Stimulated activated CD8-positive, alpha-beta memory T cell treated with anti-CD3 and anti-CD28 coated beads, Interleukin-4, amount 100 ng/mL, for 24 hours (primary cell): ENCODE measurements at places on chromosomes 16 and 17.

GRCh38 chr17:45129426-45129939 lies 2.8 kb downstream of the PLCD3 start:
- DNase-seq = no peak

DNA sequence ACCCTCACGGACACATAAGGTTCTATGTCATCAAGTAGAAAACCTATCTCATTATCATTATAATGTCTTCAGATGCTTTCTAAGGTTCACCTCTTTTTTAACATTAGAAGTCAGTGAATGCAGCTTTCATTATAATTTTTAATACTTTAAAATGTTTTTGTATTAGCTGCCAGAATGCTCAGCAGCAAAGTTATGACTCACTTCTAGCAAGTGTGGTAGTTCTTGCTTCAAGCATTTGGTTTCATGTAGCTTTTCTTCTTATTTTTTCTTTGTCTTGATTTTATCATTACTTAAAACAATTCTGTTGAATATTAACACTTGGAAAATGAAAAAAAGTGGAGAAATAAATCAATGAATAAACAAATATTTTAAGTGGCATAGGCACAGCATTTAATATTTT lies 23.4 kb downstream of the LPCAT2 start:
- DNase-seq = no peak

- no peak for DNase-seq
Measured at GRCh38 chr17:43892647-43892952, 14.7 kb downstream of the MPP2 start.

GRCh38 chr16:55642611-55643010 lies 13.2 kb upstream of the SLC6A2 start:
- DNase-seq = no peak

DNA sequence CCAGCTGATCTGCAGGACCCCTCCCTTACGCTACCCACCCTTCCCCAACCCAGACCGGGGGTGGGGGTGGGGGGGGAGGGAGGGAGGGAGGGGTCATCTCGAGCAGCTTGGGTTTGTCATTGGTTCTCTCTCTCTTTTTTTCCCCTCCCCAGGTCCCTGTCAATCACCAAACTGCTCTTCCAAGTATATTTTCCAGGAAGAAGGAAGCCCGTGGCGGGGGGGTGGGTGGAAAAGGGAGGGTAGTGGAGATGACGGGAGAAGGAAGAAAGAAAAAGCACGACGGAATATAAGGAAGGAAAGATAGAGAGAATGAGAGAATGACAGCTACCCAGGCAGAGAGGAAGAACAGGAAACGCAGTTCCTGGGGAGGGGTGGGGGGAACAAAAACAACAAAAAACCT lies 17.9 kb downstream of the SALL1 start:
- no peak for DNase-seq

DNA sequence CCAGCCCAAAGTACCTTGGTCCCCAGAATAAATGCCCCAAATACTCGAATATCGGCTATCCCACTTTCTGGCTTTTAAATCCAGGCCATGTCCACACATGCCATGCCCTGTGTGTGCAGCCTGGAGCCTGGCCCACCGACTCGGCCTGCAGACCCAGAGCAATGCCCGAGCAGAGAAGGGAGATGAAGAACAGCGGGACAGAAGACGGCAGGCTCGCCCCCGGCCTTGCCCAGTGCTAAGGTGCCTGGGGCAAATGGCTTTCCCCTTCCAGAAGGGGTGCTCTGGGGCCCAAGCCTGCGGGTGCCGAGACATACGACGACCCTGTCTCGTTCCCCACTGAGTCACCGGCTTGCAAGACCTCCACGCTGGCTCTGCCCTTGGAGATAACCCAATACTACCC lies 8.0 kb downstream of the CLUH start:
- no peak for DNase-seq

- no peak for DNase-seq
Measured at GRCh38 chr16:70689970-70690891, 4.4 kb upstream of the MTSS2 start.

DNA sequence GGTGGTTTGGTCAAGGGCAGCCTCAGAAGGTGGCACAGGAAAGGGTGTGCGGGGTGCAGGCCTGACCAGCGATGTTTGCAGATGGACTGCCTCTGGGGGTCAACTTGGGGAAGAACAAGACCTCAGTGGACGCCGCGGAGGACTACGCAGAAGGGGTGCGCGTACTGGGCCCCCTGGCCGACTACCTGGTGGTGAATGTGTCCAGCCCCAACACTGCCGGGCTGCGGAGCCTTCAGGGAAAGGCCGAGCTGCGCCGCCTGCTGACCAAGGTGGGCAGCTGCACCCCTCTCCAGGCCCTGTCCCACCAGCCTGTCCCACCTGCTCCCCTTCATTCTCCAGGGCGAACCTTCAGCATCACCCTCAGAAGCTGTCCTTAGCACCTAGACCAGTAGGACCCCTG lies 12.5 kb downstream of the DHODH start:
- no peak for DNase-seq

DNA sequence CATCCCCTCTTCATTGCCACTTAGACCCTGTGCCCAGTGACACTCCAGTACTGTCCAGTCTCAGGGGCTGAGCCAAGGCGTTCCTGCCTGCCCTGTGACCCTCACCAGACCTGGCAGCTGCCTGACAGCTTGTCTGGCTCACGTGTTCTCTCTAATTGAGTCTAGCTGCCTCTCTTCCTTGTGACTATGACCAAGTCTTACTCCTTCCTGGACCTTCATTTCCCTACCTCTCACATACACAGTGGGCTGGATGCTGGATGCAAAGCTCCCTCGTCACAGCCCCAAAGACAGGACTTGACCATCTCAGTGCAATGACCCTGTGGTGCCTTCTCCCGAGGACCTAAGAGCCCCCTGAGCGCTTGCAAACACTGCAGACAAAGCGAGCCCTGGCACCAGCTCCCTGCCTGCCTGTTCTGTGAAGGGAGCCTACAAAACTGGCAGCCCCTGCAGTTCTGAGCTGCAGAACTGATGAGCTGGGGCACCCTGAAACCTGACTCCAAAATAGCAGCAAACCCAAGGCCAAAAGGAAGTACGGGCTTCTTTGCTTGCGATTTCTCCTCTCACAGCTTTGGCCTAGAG lies 1.7 kb downstream of the DEXI start:
- no peak for DNase-seq

GRCh38 chr16:9333469-9333868 lies 242.0 kb downstream of the HAPSTR1 start:
- DNase-seq = no peak

DNA sequence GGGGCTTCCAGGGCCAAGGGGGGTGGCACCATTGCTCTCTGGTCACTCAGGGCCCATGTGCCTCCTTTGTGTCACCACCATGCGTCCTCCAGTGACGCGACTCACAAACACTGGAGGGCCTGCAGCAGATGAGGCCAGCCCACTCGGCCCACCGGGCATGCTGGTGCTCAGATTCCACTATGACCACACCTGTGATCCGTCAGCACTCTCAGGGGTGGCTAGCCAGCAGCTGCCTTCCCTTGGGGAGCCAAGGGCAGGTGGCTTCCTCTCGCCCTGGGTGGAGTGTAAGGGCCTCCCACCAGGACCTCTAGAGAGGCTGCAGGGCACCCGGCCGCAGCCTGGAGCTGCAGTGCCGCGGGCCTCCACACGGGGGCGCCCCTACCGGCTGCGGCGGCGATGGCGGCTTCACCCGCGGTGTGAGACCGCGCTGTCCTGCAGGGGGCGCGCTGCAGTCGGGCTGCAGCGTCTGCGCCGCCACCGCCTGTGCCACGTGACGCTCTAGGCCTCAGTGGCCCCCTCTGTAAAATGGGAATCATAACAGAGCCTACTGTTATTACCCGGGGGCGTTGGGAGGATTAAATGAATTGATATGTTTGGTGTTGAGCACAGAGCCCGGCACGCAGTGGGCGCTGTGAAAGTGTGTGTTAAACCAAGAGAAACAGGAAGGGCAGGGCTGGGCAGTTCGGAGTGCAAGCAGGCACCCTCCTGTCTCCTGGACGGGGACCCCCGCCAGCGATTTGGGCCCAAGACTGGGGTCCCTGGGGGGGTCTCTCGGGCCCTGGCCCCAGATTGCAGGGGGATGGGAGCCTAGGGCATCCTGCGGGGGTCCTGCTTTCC lies 192.4 kb upstream of the GSE1 start:
- DNase-seq = peak; percentile 68

- DNase-seq = no peak
Measured at GRCh38 chr16:1154887-1155331, 2.0 kb downstream of the CACNA1H start.

DNA sequence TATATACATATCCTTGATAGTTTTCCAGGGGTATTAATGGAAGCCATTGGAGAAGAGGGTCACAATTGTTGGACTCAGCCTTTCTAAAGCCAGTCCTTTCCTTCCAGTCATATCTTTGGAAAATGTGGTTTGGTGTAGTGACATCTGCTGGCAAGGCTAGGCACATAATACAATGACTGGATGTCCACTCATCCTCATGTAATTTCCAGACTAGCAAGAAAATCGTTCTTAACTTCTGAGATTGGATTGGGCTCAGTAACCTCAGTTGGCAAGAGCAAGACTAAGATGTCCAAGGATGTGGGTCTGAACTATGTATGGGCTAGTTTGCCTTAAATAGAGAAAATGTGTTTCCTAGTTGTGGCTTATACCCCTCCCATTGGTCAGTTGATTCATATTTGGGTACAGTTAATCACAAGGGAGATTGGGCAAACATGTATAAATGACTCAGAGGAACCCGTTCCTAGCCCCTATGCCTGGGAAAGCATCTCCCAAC lies 8.7 kb upstream of the KAT7 start:
- DNase-seq = no peak

DNA sequence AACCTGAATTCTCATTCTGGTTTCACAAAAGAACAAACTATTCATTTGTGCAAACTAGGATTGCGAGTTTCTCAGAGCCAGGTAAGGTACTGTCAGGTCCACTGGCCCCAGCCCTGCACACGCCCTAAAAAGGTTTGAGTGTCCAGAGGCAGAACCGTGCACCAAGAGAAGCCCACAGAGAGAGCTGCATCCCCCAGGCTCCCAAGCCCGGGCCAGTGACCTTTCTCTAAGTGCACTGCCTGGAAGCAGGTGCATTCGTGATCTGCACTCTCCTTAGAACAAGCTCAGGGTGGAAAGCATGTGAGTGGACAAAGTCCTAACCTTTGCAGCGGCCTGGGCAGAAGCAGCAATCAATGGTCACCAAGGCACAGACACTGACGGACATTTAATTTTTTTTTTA lies 26.8 kb downstream of the MEAK7 start:
- no peak for DNase-seq

GRCh38 chr16:48101069-48101674 lies 54.6 kb downstream of the ABCC12 start:
- no peak for DNase-seq

DNA sequence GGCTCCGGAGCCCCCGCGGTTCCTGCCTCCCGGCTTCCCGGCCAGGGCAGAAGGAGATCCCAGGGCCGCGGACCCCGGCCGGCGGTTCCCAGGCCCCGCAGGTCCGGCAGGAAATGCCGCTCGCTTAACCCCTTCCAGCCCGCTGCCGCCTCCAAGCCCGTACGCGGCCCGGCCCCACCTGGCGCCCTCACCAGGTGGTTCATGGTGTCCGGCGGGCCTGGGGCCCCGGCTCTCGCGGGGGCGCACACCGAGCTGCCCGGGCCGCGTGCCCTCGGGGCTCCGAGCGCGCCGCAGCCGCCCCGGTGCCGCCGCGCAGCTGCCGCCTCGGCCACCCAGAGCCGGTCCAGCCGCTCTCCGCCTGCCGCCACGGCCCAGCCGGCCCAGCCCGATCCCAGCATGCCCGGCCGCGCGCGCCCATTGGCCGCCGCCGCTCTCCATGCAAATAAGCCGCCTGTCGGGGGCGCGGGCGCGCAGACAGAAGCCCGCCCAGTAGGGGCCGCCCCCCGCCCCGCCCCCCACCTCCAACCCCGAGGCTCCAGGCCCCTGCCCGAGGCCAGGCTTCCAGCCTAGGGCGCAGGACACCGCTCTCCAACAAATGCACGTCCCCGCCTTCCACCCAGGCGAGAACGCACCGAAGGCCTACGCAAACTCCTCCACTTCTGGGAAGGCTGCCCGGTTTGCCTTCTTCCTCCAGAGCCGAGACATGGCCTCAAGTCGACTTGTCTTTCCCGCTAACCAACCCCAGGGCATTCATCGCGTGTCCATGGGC lies at the start of gene BCAR1:
Gene BCAR1 (minus strand): TSS at position 345 of the 769 bp plus-strand sequence. CDS start 142 bp downstream, at position 203.
- no peak for DNase-seq

DNA sequence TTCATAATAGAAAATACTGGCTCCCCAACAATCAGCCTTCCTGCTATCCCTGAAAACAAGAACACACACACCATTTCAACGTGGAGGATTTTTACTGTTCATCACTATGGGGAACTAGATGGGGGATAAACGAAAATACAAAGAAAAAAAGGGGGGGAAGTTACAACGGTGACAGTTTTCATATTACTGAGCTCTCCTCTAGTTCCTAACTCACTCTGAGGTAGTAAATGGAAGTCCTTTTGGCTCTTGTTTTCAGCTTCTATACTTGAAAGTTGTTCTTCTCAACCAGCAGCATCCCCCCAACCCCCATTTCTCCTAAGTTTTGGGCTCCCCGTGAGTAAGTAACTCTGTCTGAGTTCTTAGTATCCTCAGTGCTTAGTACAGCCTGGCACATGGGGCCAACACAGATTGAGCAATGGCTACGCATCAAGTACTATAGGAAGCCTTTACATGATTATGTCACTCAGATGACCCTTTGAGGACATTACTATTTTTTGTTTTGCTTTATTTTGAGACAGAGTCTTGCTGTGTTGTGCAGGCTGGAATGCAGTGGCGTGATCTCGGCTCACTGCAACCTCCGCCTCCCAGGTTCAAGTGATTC lies 4.2 kb upstream of the CORO7 start:
- DNase-seq = no peak

GRCh38 chr16:1788095-1788707 lies 5.3 kb downstream of the IGFALS start:
- DNase-seq = no peak

DNA sequence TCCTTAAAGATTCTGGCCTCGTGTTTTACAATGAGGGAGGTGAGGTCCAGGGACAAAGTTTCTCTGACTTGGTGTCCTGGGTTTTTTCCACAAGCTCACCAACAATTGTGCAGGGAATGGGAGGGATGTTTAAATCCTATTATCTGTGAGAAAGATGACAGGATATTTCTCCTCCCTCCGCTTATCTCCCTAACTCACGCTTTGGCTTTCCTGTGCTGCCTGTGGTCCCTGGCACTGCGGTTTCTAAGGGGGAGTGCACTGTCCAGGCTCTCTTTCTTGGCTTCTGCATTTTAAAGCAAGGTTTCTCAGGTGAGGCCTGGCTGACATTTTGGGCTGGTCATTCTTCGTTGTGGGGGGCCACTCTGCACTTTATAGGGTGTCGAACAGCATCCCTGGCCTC lies 16.4 kb downstream of the GGA3 start:
- DNase-seq = no peak
